ENCODE measurements at places on chromosomes 4 and X.

GRCh38 chr4:1238676-1239000, 10.3 kb downstream of the CTBP1 start:
- DNase-seq = no peak

DNA sequence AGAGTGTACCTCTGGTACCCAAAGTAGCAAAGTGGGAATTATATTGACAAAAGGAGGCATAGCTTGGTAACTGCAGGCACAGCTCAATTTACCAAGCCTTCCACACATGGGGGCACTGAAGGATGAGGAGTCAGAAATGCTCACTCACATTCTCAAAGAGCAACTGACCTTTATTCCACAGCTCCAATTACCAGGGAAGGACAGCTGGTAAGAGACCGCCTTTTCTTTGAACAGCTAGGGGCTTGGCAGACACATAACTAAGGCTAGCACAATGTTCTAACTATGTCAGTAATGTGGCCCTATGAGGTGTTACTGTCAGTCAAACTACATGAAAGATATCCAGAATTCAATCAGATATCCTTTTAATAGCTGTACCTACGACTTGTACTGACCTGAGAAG, 20.5 kb upstream of the STS start:
- DNase-seq = no peak

GRCh38 chr4:152738827-152739226, 40.7 kb downstream of the TIGD4 start:
- no peak for DNase-seq

GRCh38 chr4:26331380-26331950, 10.7 kb downstream of the RBPJ start:
- no peak for DNase-seq

DNA sequence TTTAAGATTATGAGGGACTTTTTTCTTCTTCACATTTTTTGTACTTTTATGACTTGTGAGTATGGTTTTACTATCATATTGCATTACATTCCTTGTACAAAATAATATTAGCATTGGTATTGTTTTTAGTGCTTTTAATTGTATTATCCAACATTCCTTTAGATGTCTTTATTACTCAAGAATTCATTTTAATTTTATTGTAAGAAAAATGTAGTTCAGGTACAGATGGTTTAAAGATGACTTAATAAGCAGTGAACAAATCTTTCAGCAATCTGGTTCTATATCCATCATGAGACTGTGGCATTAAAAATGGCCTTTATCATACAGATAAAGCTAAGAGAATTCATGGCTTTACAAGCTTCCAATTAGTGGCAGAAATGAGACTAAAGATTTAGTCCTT, 191.6 kb downstream of the ANTXR2 start:
- no peak for DNase-seq

DNA sequence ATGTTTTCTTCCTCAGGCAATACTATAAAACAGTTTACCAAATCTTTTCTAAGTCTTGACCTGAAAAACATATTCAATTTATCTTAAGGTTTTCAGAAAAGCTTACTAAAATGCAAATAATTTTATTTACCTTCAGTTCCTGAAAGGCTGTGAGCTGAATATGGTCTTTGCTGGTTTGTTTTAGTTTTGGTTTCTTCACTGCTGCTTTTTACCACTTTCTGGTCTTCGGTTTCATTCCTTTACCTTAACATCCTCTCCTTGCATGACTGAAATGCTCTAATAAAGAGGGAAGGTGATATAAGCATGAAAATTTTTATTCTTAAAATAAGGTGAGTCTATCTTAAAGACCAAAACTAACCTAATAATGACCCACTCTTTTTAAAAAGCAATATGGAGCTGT, 97.1 kb upstream of the NRK start:
- no peak for DNase-seq

GRCh38 chrX:120564925-120565324, 4.2 kb upstream of the CUL4B start:
- DNase-seq = no peak

DNA sequence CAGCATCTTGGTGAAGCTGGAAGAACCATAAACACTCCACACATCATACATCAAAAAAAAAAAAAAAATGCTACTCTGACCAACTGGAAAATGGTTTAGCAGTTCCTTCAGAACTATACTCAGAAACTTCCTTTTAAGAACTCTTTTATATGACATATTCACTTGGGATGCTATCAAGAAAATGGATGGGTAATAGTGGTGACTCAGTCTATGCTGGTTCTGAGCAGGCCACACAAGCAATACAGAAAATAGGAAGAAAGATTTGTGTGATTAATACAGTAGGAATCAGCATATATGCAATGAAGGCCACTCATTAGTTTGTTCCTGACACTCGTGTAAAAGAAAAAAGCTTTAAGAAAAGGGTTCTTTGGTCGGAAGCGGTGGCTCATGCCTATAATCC, 123.5 kb upstream of the FAT4 start:
- DNase-seq = no peak

DNA sequence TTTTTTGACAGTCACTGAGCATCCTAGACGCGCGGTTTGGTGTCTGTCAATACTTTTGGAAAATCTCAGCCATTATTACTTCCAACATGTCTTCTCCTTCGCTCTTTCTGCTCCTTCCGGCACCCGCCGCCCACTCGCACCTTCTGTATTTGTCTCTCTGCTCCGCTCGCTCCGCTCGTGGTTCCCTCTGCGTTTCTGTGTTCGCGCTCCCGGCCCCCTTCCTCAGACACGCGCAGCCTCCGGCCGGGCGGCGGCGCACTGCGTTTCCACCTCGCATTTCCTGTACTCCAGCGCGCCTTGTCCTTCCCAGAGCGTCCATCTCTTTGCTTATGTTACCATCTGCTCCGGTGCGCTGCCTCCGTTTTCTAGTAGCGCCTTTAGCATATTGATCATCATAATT, 21.1 kb downstream of the PDE6B start:
- no peak for DNase-seq

DNA sequence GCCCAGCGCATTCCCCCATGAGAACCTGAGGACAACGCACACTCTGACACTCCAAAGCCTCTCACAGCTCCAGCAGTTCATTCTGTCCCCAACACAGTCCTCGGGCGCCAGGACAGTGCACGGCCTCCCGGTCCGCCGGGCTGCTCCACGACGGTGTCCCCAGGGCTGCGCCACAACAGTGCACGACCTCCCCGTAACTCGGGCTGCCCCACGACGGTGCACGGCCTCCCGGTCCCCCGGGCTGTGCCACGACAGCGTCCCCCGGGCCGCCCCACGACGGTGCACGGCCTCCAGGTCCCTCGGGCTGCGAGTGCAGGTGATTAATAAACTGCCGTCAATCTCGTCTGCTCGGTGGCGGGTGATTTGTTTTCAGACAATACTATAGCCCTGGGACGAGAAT, 585.1 kb upstream of the FRG1 start:
- DNase-seq = no peak

GRCh38 chr4:7506572-7506971, 71.8 kb upstream of the PSAPL1 start:
- DNase-seq = no peak

DNA sequence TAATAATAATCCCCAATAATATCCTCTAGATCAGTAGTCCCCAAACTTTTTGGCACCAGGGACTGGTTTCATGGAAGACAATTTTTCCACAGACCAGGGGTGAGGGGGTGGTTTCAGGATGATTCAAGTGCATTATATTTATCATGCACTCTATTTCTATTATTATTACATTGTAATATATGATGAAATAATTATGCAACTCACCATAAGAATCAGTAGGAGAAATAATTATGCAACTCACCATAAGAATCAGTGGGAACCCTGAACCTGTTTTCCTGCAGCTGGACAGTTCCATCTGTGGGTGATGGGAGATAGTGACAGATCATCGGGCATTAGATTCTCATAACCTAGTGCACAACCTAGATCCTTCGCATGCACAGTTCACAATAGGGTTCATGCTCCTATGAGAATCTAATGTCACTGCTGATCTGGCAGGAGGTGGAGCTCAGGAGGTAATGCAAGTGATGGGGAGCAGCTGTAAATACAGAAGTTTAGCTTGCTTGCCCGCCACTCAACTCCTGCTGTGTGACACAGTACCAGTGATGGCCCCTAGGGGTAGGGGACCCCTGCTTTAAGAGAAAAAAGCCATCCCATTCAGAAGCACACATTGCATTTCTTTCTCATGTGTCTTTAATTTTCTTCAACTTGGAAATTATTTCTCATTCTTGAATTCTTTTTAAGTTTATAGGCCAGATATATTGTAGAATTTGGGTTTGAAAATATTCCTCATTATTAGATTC, 16.0 kb upstream of the SH3RF1 start:
- DNase-seq = no peak

DNA sequence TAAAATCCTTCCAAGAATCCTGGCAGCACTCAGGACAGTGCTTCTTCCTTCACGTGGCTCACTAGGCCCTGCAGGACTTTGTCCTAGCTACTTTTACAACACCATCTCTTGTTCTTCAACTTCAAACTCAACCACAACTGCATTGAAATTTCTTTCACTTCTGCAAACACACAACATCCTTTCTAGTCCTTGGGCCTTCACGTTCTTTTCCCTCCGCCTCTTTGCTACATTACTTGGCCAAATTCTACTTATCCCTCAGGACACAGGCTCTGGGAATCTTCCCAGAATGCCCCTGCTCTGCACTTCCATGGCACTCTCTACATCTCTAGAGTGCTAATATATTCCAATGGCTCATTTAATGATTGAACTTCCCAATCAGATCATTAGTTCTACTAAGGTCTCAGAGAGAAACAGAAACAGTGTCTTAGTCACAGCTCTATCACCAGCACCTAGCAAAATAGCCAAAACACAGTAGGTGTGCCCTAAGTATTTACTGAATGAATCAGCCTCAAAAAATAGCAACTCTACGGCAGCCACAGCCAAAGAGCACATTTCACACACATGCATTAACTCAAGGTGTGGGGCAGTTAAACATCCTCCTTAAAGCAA, 73.3 kb downstream of the MANBA start:
- no peak for DNase-seq

DNA sequence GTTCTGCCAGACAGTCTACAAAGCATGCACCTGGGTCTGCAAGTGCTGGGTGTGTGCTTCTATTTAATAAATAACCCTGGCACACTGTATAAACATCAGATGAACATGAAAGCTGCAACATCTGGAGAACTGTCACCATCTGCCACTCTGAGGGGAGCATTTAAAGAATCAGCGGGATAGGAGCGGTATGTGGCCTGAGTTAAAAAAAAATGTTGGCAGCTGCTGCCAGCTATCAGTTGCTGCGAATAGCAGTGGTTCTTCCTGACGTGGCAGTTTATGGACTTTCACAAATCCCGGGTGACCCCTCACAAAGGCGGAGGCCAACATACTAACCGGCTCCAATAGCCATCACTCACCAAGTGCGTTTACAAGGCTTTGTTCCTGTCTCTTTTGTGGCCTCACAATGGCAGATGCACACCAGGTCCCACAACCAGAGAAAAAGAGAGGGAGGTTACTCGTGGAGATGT, 95.1 kb downstream of the RASL11B start:
- no peak for DNase-seq

- no peak for DNase-seq
These were observed at the start of gene FOXP3 for GRCh38 chrX:49264460-49264859. Gene FOXP3, minus strand, starts transcription at chrX:49264710. Its CDS starts 6,205 bp downstream, at chrX:49258505.

- DNase-seq = no peak
These were observed 31.3 kb downstream of the NYX start for GRCh38 chrX:41478381-41478911.

DNA sequence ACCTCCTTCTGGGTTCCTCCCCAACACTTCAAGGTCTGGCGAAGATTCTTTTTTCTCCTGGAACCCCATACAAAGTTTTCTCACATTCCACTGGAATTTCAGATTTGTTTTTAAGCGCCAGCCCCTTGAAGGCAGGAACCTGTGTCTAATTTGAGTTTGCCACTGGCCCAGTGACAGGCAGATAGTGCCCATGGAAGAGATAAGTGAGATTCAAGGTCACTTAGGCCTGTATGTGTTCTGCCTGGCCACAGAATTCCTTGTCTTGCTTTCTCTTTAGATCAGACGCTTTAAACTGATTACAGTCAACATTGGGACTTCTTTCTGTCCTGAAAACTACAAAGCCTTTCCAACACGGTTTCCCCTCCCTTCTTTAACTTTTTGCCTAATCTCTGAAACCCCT, 11.2 kb downstream of the ATOH1 start:
- DNase-seq = no peak

DNA sequence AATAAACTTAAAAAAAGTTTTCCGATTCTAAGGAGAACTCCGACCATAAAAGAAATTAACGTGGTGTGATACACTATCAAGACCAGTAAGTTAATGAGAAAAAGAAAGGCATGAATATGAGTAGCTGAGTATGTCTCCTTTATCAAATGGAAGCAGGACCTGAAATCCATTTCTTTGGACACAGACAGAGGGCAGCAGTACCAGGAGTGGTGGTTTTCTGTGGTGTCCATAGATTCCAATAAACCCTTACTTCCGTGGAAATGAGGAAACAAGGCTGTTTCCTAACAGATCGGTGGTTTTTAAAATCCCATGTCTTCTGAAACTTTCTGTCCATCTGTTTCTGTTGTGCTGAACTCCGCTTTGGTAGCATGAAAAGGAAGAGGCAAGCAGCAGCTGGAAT, 128.5 kb upstream of the TSPAN5 start:
- DNase-seq = no peak

DNA sequence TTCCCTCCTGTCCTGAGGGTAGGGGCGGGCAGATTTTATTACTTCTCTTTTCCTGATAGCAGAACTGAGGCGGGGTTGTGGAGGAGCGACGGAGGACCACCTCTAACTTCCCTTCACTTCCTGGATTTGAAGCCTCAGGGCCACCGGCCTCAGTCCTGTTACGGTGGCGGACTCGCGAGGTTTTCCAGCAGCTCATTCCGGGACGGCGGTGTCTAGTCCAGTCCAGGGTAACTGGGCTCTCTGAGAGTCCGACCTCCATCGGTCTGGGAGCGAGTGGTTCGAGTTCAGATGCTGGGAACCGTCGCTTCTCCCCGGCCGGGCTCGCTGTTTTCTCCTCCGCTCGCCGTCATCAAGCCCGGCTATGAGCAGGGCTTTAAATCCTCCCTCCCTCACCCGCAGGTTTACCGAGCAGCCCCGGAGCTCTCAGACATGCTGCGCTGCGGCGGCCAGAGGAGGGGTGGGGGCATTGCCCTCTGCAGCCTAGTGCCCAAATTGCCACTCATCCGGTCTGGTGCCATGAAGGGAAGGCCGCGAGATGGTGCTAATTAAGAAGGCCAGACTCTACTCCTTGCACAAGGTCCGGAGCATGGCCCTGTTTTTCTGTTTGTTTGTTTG, 23.3 kb downstream of the HAND2 start:
- DNase-seq = no peak
